ENCODE measurements at places on chromosomes 13 and 19.

GRCh38 chr19:56866538-56866937, 26.0 kb upstream of the PEG3 start:
- no peak for DNase-seq

GRCh38 chr19:3518659-3519058, 12.5 kb downstream of the FZR1 start:
- peak; percentile 61 for DNase-seq

GRCh38 chr13:110575322-110576069, 14.0 kb upstream of the RAB20 start:
- DNase-seq: peak; percentile 49

GRCh38 chr13:100668408-100668807, 6.2 kb downstream of the TMTC4 start:
- DNase-seq: peak; percentile 40

DNA sequence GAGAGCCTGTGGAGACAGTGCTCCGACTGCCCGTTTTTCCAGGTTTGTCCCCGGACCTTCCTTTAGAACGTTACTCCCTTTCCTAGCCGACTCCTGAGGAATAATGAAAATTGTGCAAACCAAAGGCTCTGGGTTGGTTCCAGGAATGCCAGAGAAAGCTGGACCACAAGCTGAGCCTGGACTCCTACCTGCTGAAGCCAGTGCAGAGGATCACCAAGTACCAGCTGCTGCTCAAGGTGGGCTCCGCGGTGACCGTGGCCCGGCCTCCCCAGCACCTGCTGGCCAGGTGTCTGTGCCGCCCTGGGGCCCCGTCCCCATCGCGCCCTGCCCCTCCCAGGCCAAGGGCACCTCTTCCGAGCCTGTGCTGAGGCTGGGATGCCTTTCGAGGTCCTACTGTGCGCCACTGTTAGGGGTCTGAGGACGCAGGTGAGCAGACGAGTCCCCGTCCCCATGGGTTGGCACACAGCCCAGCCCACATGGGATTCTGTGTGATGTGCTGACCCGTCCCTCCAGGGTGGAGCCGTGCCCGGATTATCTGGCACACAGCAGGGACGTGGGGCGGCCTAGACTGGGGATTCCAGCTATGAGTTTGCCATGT, 20.5 kb upstream of the F7 start:
- DNase-seq: no peak

DNA sequence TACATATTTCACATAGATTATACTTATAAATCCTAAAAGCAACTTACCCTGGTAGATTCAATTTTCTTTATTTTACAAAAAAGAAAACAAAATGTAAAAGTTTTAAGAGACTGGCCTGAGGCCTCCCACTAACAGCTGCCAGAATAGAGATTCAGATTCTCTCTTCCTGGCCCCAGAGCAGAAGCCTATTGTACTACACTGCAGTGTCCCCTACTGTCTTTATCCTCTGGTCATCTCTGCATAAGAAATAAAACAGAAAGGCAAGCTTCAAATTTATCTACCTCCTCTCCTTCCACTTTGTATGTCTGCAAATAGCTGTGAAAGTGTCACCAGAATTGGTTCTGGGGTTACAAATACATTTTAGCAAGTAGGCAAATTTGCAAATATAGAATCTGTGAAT, 1004.1 kb upstream of the PCDH9 start:
- peak; percentile 9 for DNase-seq

GRCh38 chr13:37984357-37984756, 114.8 kb upstream of the TRPC4 start:
- DNase-seq: no peak

DNA sequence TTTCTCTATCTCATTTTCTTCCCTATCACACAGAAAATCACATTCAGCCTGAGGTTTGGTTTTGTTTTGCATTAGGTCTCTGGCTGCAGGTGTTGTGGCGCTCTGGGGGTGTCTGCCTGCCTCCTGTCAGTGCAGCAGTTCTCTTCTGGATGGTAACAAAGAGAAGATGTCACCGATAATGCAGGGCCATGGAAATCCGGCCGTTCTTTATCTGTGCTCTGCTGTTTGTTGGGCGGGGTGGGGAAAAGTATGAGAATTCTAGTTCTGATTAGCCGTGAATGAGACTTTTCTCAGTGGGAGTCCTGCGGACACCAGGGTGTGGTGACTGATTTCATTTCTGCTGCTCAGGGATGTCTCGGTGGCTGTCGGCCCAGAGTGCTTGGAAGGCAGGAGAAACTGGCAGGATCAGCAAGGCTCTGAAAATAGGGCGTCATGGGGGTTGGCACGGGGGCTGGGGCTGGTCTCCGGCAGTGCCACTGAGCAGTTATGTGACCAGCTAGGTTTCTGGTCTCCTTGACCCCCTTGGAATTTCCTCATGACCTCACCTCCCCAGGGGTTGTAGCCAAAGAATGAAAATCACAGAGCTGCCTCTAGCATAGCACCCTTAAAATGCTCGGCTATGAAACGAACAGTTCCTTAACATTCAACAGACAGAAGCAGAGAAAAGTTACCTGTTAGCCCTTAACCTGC, 5.0 kb downstream of the RNF113B start:
- peak; percentile 88 for DNase-seq

All from kidney tubule cell (primary cell).